ENCODE measurements at places on chromosomes 6 and 20.
A peak's percentile ranks its signal among the peaks of the same experiment; 100 is the strongest.

DNA sequence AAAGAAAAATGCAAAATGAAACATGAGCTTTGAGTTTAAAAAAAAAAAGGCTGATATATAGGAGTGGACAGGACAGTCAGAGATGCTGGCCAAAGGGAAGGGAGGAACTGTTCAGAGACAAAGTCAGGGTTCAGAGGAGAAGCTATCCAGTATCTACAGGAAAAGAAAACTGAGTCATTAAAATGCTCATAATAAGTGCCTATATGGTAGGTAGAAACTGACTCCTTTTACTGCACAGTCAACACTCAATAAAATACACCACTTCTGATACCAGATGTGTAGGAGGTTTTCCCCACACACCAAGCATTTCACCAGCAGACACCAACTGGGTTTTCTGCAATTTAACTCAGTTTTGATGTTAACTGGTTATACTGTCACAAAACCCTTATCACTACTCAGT, 32.9 kb downstream of the FRK start:
- DNase-seq: no peak

DNA sequence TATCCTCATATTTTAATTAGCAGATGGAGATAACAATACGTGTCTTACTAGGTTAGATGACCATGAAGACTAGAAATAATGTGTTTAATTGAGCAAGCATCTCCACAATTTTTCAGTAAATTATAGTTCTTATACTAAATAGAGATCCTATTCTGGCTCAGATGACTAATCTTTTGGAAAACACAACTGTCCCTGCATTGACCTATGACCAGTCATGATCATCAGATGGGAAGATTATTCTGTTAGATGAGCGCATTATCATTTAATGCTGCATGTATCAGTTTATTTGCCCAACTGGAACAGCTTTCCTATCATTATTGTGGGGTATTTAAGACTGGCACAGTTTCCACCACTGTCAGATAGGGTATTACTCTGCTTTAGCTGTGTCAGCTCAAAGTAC, 185.5 kb downstream of the MOXD1 start:
- DNase-seq: no peak

- DNase-seq: no peak
Measured at GRCh38 chr20:24646321-24646720, 176.9 kb downstream of the SYNDIG1 start.

GRCh38 chr6:35483490-35483889, 13.4 kb downstream of the TEAD3 start:
- peak; percentile 37 for DNase-seq

DNA sequence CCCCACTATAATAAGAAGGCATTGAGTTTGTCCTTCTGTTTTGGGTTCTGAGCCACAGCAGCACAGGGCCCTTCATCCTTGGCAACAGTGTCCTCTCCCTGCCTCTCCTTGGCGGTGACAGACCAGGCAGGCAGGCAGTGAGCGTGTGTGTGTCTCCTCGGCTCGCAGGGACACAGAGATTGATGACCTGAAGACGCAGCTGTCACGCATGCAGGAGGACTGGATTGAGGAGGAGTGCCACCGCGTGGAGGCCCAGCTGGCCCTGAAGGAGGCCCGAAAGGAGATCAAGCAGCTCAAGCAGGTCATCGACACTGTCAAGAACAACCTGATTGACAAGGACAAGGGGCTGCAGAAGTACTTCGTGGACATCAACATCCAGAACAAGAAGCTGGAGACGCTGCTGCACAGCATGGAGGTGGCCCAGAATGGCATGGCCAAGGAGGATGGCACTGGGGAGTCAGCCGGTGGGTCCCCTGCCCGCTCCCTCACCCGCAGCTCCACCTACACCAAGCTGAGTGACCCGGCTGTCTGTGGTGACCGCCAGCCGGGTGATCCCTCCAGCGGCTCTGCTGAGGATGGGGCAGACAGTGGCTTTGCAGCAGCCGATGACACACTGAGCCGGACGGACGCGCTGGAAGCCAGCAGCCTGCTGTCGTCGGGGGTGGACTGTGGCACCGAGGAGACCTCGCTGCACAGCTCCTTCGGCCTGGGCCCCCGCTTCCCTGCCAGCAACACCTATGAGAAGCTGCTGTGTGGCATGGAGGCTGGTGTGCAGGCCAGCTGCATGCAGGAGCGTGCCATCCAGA, 24.0 kb downstream of the SDCBP2 start:
- DNase-seq: peak; percentile 88

DNA sequence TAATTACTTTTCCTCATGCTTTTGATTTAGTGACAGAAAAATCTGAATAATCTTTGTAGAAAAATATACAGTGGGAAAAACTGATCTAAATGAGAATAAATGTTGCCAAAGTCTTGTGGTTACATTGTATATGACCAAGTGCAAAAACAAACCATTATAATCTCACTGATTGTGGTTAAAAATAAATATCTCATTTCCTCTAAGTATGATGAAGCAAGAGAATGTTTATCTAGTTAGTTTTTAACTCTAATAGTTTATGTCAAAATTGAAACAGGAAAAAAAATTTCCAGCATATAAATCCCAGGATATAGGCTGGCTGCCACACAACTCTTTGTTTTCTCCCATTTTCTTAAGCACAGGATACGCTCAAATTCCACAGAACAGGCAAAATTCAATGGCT, 392.7 kb upstream of the ID4 start:
- no peak for DNase-seq

- DNase-seq: no peak
Measured at GRCh38 chr6:95768539-95768938, 191.2 kb downstream of the MANEA start.

Data from posterior cingulate gyrus (tissue), 11 donors.